ENCODE measurements at places on chromosomes 5 and 9.

DNA sequence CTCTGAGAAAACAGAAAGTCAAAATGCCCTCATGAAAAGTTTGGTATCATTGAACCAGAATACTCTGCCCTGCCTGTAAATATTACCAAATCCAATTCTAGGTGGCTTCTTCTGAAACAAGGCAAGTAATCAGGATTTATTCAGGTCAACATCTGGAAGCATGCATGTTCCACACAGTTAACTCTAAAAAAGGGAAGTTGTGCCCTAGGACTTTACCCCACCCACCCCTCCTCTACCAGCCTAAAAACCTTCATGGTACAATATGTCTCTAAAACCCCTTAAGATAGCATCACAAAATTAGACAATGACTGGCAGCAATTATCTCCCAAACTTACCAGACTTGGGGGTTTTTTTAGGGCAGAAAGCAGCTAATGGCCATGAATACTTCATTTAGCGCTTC lies 414.8 kb upstream of the SLC30A5 start:
- no peak for DNase-seq

- no peak for DNase-seq
These were observed 607.9 kb downstream of the KCTD16 start for GRCh38 chr5:144778561-144778960.

GRCh38 chr5:105670596-105670995 lies 2000.1 kb downstream of the EFNA5 start:
- DNase-seq = no peak

- no peak for DNase-seq
These were observed 851.9 kb downstream of the NR2F1-AS1 start for GRCh38 chr5:92729088-92729487.

GRCh38 chr5:171531638-171532037 lies 112.2 kb downstream of the FGF18 start:
- no peak for DNase-seq

GRCh38 chr9:106883626-106884190 lies 20.7 kb downstream of the ZNF462 start:
- DNase-seq = no peak

DNA sequence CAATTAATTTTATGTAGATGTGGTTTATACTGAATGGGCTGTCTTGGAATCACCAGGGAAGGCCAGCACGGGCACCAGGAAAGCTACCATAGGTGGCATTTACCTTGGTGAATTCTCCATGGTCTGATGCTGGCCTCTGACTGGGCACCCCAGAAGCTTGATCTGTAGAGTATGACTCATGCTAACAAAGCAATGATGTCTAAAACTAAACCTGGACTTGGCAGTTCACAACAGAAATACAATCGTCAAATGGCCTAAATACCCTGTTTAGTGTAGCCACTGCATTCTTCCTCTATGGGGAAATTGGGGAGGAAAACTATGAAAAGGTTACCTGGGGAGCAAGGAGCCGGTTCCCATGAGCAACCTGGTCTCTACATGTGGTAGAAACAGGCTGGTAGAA lies 98.0 kb downstream of the ATPSCKMT start:
- DNase-seq = no peak

GRCh38 chr9:33452828-33453271 lies 5.5 kb upstream of the AQP3 start:
- DNase-seq = no peak

GRCh38 chr5:1026700-1027621 lies 18.4 kb downstream of the NKD2 start:
- no peak for DNase-seq

GRCh38 chr5:145531038-145531734 lies 304.0 kb downstream of the PRELID2 start:
- DNase-seq = no peak

DNA sequence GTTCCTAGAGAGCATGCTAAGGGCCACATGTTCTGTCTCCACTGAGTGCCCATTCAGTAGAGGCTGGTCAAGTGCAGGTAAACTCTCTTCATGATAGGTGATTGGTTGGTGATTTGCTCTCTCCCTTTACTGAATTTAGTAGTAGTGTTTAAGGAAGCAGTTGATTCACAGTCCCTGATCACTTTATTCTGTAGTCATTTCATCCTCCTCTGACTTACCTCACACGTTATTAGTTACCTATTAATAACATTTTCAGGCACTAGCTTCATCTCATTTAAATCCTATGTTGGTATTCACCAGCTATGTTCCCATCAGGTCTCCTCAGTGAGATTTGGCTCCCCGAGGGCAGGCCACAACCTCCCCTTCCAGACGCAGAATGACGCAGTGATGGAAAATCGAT lies 51.9 kb downstream of the ERAP1 start:
- no peak for DNase-seq

DNA sequence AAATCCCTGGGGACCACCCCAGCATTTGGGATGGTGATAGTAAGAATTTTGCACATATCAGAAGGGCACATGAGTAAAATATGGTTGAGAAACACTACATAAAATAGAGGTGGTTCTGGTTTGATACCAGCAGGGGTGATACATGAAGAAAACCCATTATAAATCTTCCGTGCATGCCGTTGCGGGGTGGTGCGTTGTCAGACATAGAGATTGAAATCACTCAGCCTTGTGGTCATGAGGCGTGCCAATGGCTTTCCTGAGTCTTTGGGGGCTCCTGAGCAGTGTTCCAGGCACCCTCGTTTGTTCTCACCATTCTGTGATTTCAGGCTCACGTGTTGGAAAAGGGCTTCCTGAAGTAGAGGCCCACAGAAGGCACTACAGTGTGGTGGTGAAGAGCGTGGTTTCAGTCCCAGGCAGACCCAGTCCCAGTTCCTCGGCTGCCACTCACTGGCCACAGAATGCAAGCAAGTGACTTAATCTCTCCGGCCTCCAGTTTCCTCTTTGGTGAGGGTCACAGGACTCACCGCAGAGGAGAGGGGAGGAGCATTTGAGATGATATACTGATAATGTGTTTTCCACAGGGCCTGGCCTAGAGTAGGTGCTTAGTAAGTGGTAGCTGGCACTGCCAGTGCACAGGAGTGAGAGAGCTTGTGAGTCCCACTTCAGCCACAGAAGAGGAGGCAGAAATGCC lies 20.5 kb upstream of the GLRX start:
- DNase-seq = peak; percentile 57

DNA sequence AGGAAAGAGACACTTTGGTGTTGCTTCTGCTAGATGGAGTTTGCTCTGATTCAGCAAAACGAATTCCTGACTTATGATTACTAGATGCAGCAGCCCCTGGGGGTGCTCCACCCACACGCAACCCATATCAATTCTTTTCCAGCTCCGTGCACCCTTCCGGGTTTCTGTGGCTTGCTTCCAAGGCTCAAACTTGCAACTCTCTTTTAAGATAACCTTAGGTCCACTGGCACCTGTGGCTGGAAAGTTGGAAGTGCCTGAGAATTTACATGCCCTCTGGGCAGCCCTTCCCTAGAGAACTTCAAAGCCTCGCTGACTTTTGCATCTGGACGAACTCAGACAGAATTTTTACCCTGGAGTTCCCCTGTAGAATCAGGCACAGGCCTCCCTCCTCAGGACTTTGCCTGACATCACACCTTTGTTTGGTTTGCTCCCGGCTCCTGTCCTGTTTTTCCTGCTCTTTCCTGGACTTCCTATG lies 224.9 kb downstream of the SNX18 start:
- no peak for DNase-seq

- DNase-seq = no peak
These were observed 116.3 kb downstream of the COL23A1 start for GRCh38 chr5:178473854-178474253.

GRCh38 chr9:92299116-92299515 lies 5.6 kb upstream of the IARS1 start:
- no peak for DNase-seq

All from central memory CD4-positive, alpha-beta T cell (primary cell).